ENCODE measurements at places on chromosomes 11 and 22. TPM values are rescaled to one million over a fixed set of nuclear protein-coding genes. Genes with fewer than 3 reads are reported as not detected.

IGF2 gene
- total RNA-seq, result not detected

NCAPD3 gene
- total RNA-seq, result 55.5 TPM

FAM111B gene
- 34.0 TPM for total RNA-seq

RHOD gene
- 3.1 TPM for total RNA-seq

TMEM126B gene
- 109 TPM for total RNA-seq

MRPL49 gene
- total RNA-seq, result 50.6 TPM

DMC1 gene
- total RNA-seq, result 0.20 TPM

DNA sequence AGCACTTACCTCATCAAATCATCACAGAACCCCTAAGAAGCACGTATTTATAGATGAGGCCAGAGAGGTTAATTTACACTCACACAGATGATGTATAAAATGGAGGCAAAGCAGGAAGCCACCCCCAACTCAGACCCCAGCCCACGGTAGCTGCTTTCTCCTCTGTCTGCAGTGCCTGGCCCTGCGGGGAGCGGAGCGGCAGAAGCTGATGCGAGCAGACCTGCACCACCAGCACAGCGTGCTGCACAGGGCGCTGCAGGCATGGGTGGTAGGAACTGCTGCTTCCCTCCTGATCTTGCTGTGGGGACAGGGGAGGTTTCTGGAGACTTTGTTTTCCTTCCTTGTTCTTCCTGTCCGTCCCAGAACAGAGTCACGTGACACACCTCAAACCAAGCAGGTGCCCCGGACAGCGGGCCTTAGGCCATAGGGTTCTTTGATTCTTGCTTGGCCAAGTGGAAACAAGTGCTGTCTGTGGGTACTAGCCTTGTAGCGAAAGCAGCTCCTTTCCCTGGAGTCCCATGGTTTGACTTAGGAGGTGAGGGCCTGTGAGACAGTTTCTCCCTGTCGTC, 57.8 kb downstream of the PISD start:
- no peak for DNase-seq

DNA sequence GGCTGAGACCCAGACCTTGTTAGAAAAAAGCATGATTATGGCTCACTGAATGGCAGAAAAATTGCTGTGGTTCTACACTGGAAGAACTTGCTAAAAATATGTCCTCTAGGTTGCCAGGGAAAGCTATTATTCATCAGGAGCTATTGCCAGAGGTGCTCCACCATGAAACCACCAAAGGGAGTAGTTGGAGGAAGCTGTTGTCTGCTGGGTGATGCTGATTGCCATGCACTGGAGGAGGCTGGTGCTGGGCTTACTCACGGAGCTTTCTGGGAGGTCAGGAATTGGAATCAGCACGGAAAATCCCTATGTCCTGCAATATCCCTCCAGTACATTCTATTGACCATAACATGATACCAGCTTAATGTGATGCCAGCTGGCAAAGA, 199.6 kb upstream of the ZBED5 start:
- DNase-seq, result peak; percentile 10

DNA sequence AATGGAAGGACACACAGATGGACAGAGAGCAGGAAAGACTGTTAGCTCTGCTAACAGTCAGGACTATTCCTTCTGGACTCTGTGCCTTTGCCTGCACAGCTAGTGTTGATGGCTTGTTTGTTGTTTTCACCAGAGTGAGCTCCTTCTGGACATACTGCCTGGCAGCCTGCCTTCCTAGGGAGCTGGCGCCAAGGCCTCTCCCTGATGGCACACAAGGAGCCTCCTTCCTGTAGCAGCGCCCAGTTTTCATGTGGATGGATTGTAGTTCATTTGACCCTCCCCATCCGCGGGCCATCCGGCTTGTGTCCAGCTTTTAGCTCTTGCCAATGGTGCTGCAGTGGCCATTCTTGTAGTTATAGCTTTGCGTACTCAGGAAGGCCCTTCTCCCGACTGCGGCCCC, 16.6 kb upstream of the BCR start:
- no peak for DNase-seq

DNA sequence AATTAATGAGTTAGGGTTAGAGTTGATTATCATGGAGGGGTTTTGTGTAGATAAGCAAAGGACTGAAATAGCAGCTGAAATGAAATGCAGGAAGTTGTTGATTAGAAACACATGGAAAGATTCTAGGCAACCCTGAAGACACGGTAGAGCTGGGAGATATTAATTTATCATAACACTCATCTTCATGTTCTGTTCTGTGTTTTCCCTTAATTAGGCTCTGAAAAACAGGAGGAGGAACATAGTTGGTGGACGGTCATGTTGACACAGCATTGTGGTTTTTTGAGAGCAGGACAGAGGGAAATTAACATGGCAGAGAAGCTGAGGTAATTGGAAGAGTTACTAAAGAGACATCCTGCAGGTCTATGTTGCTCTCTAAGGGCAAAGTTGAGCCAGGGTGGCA, 138.8 kb upstream of the UBASH3B start:
- DNase-seq, result no peak

DNA sequence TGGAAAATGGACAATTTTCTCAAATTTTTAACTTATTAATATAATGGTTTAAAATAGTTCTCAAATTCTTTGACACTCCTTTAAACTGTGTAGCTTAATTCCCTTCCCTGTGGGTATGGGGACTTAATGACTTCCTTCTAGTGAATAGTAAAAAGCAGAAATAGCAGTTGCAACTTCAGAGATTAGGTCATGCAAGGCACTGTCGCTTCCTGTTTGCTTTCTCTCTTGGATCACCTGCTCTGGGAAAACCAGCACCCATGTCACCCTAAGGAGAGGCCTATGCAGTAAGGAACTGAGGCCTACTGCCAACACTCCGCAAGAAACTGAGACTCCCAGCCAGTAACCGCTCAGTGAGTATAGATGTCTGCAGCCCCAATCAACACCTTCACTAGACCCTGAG, 5.5 kb upstream of the PANX3 start:
- DNase-seq, result no peak

DNA sequence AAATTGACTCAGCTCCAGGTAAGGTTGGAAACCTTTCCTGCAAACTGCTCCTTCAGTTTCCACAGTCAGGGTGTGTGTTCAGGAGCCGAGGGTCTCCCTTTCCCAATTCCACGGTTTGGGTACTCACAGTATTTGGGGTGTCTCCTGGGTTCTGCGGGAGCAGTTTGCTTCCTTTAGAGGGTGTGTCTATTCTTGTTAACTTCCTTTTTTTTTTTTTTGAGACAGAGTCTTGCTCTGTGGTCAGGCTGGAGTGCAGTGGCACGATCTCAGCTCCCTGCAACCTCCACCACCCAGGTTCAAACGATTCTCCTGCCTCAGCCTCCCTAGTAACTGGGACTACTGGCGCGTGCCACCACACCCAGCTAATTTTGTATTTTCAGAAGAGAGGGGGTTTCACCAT, 251.4 kb downstream of the LUZP2 start:
- DNase-seq, result no peak

DNA sequence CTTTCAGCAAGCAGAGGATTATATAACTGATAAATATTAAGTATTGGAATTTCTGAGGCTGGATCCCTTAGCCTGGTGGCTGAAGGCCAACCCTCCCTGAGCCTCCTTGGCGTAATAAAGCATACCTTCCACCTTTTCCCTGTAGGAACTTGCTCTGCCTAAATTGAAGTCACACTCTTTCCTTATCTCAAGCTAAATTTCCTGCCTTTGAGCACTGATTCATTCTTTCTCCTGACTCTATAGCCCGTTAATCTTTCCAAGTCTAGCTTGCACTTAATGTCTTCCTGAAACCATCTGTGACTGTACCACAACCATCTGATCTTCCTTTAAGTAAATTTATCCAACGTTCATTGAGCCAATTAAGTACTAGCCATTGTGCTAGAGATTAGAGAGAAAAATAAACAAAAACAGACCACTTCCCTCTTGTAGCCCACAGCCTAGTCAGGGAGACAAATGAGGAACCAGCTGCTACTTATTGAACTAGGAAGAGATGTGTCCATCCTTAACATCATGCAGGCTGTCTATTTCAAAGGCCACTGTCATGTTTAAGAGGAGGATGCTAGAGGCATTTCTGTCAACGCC, 62.9 kb downstream of the GRK3 start:
- peak; percentile 13 for DNase-seq

GRCh38 chr22:43991316-43992020, 32.6 kb upstream of the PARVB start:
- DNase-seq, result no peak

DNA sequence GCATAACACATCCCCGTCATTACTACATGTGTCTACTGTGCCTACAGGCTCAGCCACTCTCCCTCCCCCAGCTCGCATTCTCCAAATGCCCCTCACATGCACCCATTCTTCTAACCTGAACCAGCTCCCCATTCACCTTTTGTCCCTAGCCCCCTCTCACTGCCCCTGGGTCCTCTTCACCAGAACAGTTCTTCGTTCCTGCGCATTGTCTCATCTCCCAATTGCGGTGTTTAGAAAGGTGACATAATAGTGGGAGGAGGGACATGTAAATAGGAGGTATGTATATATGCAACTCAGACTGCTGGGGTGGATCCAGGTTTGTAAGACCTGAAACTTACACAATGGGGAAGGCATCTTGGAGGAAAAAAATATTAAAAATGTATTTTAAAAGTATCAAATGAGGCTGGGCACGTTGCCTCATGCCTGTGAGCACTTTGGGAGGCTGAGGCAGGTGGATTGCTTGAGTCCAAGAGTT, 4.7 kb upstream of the VSIG2 start:
- DNase-seq, result no peak

DNA sequence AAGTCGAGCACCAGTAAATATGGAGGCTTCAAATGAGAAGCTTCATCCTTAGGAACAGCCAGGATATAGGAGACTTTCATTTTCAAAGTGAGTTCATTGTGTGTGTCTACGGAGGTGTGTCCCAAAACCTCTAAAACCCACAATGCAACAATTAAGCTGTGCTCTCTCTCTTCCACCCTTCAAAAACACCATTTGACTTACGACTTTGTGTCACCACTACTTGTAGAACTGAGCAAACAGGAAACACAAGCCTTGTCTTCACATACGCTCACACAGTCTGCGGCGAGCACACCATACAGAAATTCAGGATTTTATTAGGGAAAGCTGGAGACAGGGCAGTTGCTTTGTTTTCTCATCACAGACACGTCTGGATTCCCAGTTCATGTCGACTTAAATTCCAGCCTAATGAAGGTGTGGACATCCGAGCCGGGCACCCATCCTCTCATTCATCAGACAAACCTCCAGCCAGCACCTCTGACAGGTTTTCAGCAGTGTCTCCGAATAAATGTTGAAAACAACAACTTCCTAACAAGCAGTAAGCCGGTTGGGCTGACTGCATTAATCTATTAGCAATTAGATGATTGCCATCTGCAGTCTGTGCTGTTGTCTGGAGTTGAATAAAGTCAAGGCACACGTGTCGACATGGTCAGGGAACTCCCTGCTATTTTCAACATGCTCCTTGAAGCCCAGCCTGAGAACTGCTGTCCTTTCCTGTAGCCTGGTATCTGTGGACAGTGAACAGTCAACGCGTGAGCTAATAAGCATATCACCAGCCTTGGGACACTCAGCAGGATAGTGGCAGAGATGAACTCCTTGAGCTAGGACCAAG, 1411.1 kb downstream of the BRD1 start:
- no peak for DNase-seq

DNA sequence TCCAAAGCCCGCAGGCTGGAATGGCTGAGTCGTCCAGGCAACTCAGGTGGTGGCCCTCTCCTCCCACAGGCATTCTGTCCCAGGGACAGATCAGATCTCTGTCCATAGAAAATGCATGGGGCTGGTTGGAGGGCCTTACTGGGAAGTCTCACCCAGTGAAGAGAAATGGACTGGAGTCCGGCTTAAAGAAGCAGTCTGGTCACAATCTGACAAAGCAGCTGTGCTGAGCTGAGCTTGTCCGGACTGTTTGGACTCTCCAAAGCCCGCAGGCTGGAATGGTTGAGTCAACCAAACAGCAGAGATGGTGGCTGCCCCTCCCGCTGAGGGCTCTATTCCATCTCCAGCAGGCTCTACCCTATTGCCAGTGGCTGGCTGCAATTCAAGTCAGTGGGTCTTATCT, 14.4 kb upstream of the DEPDC7 start:
- DNase-seq, result peak; percentile 38

DNA sequence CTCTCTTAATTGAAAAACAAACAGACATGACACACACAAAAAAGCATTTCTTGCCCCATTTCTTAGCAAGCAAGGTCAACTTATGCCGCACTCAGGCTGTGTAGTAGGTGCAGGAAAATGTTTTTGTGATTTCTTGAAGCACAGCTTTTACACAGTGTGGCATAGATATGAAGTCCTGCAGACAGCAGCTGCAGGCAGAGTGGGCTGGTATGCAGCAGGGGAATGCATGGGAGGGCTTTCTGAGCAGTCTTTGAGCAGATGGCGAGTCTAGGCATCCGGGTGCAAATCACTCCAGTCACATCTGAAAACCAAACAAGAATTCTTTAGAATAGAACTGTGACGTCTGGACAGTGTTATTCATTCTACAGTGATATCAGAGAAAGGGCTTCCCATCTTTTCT, 87.5 kb downstream of the BLID start:
- DNase-seq, result no peak

DNA sequence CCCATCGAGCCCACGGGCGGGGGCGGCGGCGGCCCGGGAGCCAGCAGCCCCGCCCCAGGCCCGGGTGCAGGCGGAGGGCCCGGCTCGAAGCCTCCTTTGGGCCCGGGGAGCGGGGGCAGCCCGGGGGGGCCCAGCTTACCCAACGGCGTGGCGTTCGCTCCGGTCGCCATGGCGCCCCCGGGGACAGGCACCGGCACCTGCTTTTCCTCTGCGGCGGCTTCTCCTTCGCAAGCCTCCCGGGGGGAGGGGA, 194 bp downstream of the SF1 start:
- DNase-seq, result no peak

DNA sequence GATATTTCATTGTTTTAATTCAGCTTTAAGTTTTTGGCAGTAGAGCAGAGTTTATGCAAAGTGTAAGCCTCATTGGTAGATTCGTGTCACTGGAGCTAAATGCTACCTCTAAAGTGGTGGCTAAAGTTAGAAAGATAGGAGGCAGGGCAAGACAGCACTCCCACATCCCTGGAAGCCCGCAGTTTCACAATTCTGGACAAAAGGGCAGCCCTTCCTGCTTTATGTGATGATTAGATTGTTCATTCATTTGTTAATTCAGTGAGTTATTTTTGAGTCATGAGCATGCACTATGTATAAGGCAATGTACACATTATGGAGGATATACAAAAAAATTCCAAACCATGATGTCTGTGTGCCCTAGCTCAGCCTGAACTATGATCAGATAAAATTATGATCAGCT, 52.1 kb upstream of the EIF3M start:
- no peak for DNase-seq

DNA sequence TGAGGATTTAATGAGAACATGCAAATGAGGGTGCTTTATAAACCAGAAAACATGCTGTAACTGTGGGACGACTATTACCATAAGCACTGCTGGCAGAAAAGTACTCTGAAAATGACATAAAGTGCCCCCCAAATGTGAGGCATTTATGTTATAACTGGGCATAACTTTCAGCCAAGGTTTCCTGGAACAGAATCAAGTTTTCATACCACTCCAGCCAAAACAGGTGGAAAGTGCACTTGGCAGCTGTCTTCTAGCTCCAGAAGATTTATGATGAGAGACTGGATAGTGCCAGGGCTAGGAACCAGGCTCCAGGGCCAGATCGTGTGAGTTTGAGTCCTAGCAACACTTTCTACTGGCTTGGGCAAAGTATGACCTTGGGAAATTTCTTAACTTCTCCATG, 339.2 kb downstream of the TENM4 start:
- no peak for DNase-seq
